ENCODE measurements at places on chromosomes 4 and X. TPM values are rescaled to one million over a fixed set of nuclear protein-coding genes. Genes with fewer than 3 reads are reported as not detected.

Gene CYTL1
- total RNA-seq: not detected

DNA sequence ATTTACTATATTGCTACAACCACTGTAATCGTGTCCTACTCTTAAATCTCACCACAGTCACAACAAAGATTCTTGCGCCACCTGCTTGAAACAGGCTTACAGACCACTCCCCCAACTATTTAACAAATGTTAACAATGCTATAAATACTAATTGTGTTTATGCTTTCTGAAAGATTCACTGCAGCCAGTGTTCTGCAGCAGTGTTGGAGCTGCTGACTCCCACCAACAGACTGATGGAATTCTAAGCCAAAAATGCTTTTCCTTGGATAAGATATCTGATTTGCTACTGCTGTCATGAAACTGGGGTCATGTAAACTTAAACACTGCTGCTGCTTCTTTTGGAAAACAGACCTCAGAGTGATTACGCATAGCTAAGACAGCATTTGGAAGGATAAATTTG is 244.2 kb upstream of the MAB21L2 start:
- no peak for DNase-seq

DNA sequence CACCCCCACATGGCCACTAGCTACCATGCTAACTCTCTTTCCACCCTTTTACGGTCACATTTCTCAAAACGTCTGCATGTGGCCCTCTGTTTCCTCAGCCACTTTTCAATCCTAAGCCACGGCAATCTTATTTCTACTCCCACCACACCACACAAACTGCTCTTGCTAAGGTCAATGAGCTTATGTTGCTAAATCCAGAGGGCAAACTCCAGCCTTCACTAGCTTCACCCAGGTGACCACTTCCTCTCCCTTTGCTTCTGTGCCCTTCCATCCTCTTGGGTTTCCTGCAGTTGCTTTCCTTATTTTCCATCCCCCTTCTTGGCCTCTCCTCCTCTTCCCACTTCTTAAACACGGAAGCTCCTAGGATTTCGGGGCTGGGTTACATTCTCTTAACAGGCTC is 16.5 kb downstream of the CETN2 start:
- DNase-seq: no peak

GRCh38 chr4:182213004-182213403 is 30.2 kb upstream of the TENM3 start:
- no peak for DNase-seq

- DNase-seq: no peak
Measured at GRCh38 chrX:102959471-102959870, 22.4 kb downstream of the RAB40AL start.

DNA sequence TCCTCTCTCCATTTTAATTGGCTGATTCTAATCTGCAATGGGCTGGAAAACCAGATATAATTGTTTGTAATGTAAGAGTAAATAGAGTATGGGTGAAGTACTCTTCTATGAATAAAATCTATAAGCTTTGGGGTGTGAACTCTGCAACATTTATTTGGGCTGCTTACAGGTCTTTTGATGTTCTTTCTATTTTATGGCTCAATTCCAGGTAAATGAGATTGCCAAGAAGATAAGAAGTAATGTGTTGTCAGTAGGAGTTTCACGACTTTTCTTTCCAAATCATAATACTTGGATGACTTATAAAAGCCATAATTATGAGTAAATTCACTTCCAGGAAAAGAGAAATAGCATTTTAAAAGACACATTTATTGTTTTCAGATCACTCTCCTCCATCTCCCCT is 103.5 kb downstream of the FMR1NB start:
- DNase-seq: no peak

DNA sequence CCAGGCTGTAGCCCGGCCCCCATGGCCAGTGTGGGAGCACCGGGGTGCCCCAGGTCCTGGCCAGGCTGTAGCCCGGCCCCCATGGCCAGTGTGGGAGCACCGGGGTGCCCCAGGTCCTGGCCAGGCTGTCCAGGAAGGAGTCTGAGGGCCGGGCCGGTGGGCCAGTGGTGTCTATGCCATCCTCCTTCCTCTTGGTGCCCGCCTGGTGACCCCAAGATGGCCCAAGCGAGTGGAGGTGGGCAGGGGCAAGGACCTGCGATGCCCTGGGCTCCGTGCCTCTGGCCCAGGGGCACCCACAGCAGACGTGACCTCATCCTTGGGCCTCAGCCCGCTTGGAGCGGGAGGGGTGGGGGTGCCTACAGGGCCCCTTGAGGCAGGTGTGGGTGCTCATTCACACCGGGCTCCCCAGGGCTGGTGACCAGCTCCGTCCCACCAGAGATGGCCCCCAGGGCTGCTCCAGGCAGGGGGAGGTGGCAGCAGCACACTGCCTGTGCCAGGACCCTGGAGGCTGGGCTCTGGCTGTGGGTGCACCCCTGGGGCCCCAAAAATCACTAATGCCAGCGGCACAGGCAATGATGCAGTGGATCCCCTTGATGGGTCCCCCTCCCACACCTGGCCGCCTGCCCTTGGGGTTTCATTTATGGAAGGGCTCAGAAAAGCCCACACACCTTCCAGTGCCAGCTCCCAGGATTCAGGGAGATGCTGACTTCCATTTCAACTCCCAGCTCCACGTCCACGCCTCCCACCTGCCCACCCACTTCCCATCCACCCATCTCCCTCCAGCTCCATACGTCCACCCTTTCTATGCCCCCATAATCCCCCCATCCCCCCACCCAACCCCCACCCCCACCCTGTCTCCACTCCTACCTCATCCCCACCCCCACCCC is 35.8 kb downstream of the TACC3 start:
- DNase-seq: no peak

- no peak for DNase-seq
Measured at GRCh38 chr4:105622269-105622668, 69.8 kb downstream of the ARHGEF38 start.

Gene KLHL34
- total RNA-seq: not detected

GRCh38 chr4:79241846-79242245 is 84.0 kb downstream of the NAA11 start:
- no peak for DNase-seq

Gene HPSE
- not detected for total RNA-seq

GRCh38 chr4:158885564-158885963 is 116.7 kb downstream of the FNIP2 start:
- DNase-seq: no peak

Gene NDNF
- not detected for total RNA-seq

- no peak for DNase-seq
Measured at GRCh38 chr4:60173103-60173502, 1027.0 kb upstream of the ADGRL3 start.

DNA sequence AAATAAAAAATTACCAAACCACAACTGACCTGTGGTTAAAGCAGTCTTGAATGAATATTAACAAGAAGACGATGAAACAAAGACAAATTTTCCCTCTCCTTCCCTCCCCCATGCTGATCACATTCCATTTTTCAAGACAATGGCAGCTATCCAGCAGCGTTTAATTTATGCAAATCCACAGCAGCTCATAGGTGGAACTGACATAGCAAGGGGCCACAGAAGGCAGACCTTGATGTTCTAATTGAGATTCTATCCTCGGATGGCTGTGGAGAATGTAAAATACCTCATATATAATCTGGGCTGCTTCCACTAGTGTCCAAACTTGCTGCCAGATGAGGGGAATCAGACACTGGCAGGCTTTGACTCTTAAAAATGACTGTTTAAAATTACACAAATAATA is 211.5 kb downstream of the CHRDL1 start:
- DNase-seq: no peak

Gene ARHGAP36
- total RNA-seq: not detected

DNA sequence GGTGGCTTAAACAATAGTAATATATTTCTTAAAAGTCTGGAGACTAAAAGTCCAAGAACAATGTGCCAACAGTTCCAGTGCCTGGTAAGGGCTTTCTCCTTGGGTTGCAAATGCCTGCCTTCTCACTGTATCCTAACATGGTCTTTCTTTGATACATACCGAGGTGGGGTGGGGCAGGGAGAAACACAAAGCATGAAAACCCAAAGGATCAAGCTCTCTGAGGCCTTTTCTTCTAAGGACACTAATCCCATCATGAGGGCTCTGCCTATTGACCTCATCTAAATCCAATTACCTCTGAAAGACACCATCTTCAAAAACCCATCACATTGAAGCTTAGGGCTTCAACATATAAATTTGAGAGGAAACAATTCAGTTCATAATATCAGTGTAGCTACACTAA is 311.3 kb downstream of the GRID2 start:
- DNase-seq: no peak

DNA sequence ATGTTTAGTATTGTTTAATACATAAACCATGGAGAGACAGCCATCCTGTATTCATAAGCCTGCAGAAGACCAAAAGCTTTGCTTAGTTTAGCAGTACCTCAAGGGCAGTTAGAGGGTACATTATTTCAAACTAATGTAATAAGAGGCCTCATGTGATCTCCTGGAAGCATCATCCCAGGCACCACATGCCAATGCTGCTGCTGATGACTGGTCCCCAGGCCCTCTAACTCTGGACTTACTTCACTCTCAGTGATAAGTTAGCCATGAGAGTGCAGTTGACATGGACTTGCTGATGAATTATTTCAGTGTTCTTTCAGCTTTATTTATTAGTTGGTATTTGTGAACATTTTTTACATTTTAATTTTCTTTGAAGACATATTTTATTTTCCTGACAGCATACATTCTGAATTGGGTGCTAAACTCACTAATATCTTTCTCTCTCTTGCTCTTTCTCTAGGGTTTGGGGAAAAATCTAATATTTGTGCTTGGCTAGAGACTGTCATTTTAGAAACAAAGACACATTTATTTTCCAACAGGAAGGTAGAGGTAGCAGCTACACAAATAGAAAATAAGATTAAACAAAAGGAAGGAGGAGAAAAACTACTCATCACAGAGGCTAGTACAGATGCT is 207.8 kb downstream of the NPFFR2 start:
- DNase-seq: no peak

GRCh38 chr4:186015212-186015817 is 53.6 kb upstream of the TLR3 start:
- no peak for DNase-seq

GRCh38 chrX:129721870-129722269 is 16.9 kb upstream of the XPNPEP2 start:
- DNase-seq: no peak

DNA sequence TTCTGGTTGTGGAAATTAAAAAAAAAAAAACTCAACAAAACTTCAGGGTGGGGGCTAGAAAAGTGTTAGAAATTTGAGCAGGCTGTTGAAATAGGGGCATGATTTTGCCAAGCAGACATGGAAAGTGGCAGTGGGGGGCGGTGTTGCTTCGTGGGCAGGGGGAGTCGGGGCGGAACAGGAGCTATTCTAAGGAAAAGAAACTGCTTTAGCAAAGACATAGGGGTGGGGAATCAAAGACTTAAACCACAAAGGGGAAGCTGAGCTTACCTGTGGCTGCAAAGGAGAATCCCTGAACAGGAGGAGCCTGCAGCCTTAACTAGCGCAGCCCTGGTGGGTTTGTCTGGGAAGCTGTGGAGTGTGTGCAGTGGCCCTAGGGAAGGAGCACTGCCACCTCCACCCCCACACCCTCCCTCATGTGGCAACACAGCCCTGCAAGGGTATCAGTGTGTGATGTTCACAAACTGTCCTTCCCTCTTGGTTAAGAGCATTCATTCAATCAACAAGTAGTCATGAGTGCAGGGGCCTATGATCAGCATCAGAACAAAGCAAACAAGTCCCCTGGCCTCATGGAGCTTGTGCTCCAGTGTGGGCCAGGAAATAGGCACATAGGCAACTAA is 20.5 kb downstream of the SEL1L3 start:
- DNase-seq: no peak

Measured in HepG2 (cell line).